ENCODE measurements at places on chromosomes 2 and 18.
A peak's percentile ranks its signal among the peaks of the same experiment; 100 is the strongest.

- H3K4me3 ChIP-seq, result no peak overlapping the region
- no peaks in the 10 kb centered on the region for H3K4me1 ChIP-seq
- no peak overlapping the region for H3K27ac ChIP-seq
- DNase-seq, result no peak
Measured at GRCh38 chr18:73756256-73757091, 391.2 kb downstream of the FBXO15 start.

DNA sequence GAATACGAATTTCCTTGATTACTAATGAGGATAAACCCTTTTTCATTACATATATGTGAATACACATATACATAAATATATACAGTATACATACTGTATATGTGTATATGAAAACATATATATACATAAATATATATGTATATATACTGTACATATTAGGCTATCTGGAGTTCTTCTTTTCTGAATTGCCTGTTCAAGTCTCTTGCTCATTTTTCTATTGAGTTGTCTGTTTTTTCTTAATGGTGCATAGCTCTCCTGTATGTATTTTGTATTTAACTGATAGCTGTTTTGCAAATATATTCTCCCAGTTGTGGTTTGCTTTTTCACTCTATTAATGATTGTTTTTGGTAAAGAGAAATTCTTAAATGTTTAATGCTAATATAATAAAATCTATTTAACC lies 8.9 kb upstream of the GCFC2 start:
- peaks cover 2% of the 10 kb centered on the region for H3K36me3 ChIP-seq
- no peak for DNase-seq
- H3K27ac ChIP-seq, result no peak overlapping the region
- H3K4me1 ChIP-seq, result no peaks in the 10 kb centered on the region
- peaks cover 8% of the 10 kb centered on the region for H3K27me3 ChIP-seq

DNA sequence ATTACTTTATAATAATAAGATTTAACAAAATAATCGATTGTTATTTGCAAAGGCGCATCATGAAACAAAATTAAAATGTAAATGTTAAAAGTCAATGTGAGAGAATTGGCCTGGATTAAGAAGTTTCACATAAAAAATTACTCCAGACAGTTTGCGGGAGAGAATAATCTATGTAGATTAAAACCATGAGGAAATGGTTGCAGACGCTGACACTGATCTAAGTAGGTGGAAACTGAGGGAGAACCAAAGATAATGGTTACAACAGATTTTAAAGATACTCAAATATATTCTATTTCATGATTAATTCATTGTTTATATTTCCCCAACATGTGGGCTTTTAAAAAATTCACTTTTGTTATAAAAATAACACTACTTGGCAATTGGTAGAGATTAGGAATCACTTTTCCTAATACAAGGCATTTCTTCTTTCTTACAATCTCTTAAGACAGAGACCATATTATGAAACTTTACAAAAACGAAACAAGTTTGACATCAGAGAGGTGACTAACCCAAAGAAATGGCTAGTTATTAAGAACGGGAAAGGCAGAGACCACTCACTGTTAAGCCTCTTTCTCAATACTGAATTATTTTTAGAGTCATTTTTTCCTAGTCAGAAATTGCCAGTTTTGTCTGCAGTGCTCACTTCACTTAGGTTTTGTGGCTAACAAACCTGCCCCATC lies 1.6 kb downstream of the KANSL1L start:
- no peaks in the 10 kb centered on the region for H3K36me3 ChIP-seq
- peaks cover 9% of the 10 kb centered on the region for H3K4me1 ChIP-seq
- peak overlapping the region; percentile 95 for H3K4me3 ChIP-seq
- DNase-seq, result no peak

GRCh38 chr2:40072442-40073232 lies 293.6 kb upstream of the THUMPD2 start:
- peaks cover 2% of the 10 kb centered on the region for H3K27me3 ChIP-seq
- H3K27ac ChIP-seq, result no peak overlapping the region
- H3K4me3 ChIP-seq, result no peak overlapping the region
- no peak for DNase-seq
- no peaks in the 10 kb centered on the region for H3K4me1 ChIP-seq

DNA sequence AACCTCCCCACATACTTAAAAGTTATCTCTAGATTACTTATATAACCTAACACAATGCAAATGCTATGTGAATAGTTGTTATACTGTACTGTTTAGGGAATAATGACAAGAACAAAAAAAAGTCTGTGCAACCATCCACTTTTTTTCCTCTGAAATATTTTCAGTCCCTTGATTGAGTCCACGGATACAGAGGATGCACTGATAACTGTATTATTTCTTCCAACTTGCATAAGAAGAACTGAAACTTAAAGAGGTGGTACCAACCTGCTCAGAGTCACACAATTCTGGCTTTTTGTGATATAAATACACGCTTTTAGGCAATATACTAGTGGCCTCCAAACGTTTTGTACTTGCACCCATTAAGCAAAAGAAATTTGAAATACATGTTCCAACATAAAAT lies 1.4 kb downstream of the SMC6 start:
- no peak for DNase-seq
- H3K36me3 ChIP-seq, result peaks cover 1% of the 10 kb centered on the region
- peak overlapping the region; percentile 94 for H3K27ac ChIP-seq
- H3K27me3 ChIP-seq, result no peaks in the 10 kb centered on the region
- H3K4me3 ChIP-seq, result peak overlapping the region; percentile 90

DNA sequence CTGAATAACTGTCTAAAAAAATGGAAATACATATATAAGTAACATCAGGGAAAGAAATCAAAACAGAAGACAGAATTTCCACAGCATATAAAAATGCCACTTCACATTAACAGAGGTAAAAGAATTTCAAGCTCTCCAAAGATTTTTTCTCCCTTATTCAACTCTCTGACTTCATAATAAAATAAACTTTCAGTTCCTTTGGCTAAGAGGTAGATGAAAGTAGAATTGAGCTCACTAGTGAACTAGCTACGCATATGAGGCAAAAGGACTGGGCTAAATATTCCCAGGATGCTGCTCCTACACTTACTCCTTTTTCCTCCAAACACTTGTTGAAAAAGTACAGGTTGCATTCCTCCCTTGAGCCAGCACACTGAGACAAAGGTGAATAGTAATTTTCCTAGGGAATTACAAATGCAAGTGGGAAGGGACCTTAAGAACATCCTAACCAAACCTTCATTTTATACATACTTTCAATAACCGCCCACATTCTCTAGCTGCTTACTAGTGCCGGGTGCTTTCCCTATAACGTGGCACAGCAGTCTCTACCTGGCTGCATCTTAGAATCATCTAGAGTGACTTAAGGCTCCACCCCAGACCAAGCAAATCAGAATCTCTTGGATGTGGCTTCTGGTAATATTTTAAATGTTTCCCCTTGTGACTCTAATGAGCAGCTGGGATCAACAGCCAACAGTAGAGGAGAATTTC lies 136.6 kb downstream of the MTCL1 start:
- peaks cover 3% of the 10 kb centered on the region for H3K36me3 ChIP-seq
- no peak overlapping the region for H3K27ac ChIP-seq
- H3K4me1 ChIP-seq, result no peaks in the 10 kb centered on the region
- DNase-seq, result no peak
- H3K27me3 ChIP-seq, result peaks cover 2% of the 10 kb centered on the region

DNA sequence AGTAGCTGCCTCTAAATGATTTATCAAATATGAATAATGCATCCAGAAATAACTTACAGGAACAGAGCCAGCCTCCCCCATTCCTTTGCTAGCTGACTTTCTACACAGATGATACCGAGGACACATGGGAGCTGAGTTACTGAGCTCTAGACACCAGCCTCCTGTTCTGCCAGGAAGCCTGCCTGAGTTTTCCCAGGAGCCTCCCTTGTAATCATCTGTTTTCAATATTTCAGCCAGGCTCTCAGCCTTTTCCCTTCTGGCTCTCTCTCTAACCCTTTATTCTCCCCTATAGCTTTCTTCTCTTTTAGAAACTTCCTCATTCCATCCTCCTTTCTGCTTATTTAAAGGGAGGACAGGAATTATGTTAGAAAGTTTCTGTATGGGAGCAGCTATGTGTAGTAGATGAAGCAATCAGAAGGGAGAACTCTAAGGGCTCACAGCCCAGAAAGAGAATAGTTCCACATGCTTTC lies 911.6 kb downstream of the TDRD15 start:
- H3K27ac ChIP-seq, result no peak overlapping the region
- H3K4me3 ChIP-seq, result no peak overlapping the region
- no peaks in the 10 kb centered on the region for H3K4me1 ChIP-seq
- no peak for DNase-seq
- no peaks in the 10 kb centered on the region for H3K27me3 ChIP-seq

GRCh38 chr2:70937866-70938585 lies 2.3 kb downstream of the ATP6V1B1 start:
- peaks cover 7% of the 10 kb centered on the region for H3K27me3 ChIP-seq
- no peak overlapping the region for H3K27ac ChIP-seq
- H3K4me1 ChIP-seq, result no peaks in the 10 kb centered on the region
- no peak for DNase-seq

DNA sequence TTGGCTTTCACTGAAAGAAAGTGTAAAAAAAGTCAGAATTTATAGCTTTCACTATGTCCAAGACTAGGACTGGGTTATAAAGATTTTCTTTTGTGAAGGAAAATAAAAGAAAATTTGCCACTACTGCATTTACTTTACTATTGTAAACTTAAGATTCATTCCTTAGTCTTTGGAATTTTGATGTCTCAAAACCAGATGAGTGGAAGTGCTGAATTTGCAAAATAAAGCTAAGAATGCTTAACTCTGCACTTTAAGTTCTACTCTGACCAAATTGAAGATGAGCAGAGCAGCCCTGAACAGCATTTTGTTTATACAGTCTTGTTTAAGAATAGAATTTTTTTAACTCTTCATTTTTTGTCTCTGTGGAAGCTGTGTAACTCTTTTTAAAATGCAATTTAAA lies 102.4 kb downstream of the ICA1L start:
- H3K27me3 ChIP-seq, result no peaks in the 10 kb centered on the region
- peak overlapping the region; percentile 55 for H3K27ac ChIP-seq
- H3K4me1 ChIP-seq, result peaks cover 3% of the 10 kb centered on the region
- H3K36me3 ChIP-seq, result peaks cover 26% of the 10 kb centered on the region

- peak overlapping the region; percentile 85 for H3K27ac ChIP-seq
- H3K36me3 ChIP-seq, result no peaks in the 10 kb centered on the region
- no peak for DNase-seq
- peaks cover 77% of the 10 kb centered on the region for H3K4me1 ChIP-seq
- H3K4me3 ChIP-seq, result peak overlapping the region; percentile 33
- no peaks in the 10 kb centered on the region for H3K27me3 ChIP-seq
Measured at GRCh38 chr2:127637725-127638252, 8.2 kb upstream of the GPR17 start.

GRCh38 chr18:28793901-28794300 lies 617.0 kb upstream of the CDH2 start:
- H3K4me3 ChIP-seq, result no peak overlapping the region
- no peak for DNase-seq
- no peaks in the 10 kb centered on the region for H3K4me1 ChIP-seq
- H3K27me3 ChIP-seq, result no peaks in the 10 kb centered on the region

- H3K27ac ChIP-seq, result no peak overlapping the region
- no peak for DNase-seq
- peaks cover 25% of the 10 kb centered on the region for H3K27me3 ChIP-seq
- H3K4me1 ChIP-seq, result peaks cover 4% of the 10 kb centered on the region
- H3K4me3 ChIP-seq, result no peak overlapping the region
Measured at GRCh38 chr2:11017921-11018320, 106.2 kb downstream of the KCNF1 start.

GRCh38 chr2:69773206-69773605 lies 31.3 kb downstream of the ANXA4 start:
- peaks cover 38% of the 10 kb centered on the region for H3K4me1 ChIP-seq
- no peak for DNase-seq
- no peak overlapping the region for H3K4me3 ChIP-seq
- no peaks in the 10 kb centered on the region for H3K36me3 ChIP-seq
- H3K27ac ChIP-seq, result no peak overlapping the region

GRCh38 chr2:68739595-68740399 lies 5.2 kb downstream of the ARHGAP25 start:
- no peak overlapping the region for H3K27ac ChIP-seq
- DNase-seq, result no peak
- peaks cover 6% of the 10 kb centered on the region for H3K36me3 ChIP-seq
- no peaks in the 10 kb centered on the region for H3K27me3 ChIP-seq
- peaks cover 60% of the 10 kb centered on the region for H3K4me1 ChIP-seq

- DNase-seq, result no peak
- H3K4me1 ChIP-seq, result no peaks in the 10 kb centered on the region
- no peaks in the 10 kb centered on the region for H3K27me3 ChIP-seq
- H3K27ac ChIP-seq, result no peak overlapping the region
- no peak overlapping the region for H3K4me3 ChIP-seq
Measured at GRCh38 chr2:138960191-138960590, 180.0 kb upstream of the NXPH2 start.

DNA sequence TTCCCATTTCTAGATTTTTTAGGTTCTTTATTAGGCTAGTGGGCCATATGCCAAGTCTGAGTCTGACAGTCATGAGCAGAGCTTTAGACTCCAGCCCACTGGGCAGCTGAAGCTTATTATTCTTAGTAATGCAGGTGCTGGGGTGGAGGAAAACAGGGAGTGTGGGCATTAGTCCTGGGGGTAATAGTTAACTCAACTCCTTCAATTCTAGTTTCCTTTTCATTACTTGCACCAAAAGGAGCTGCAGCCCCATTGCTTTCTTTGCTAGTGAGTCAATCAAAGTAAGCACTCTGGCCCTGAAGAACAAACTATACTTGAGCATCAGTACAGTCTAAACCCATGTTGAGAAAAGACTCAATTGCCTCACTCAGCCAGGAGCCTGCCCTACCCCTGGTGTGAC lies 35.5 kb downstream of the ICOS start:
- no peaks in the 10 kb centered on the region for H3K4me1 ChIP-seq
- peaks cover 9% of the 10 kb centered on the region for H3K27me3 ChIP-seq
- H3K36me3 ChIP-seq, result no peaks in the 10 kb centered on the region
- H3K4me3 ChIP-seq, result no peak overlapping the region
- DNase-seq, result no peak

- no peak for DNase-seq
- no peak overlapping the region for H3K27ac ChIP-seq
- no peak overlapping the region for H3K4me3 ChIP-seq
- no peaks in the 10 kb centered on the region for H3K36me3 ChIP-seq
Measured at GRCh38 chr2:3631851-3632659, 25.9 kb upstream of the ALLC start.

GRCh38 chr18:77114415-77115191 lies 18.0 kb downstream of the MBP start:
- no peak overlapping the region for H3K27ac ChIP-seq
- H3K4me3 ChIP-seq, result no peak overlapping the region
- no peaks in the 10 kb centered on the region for H3K27me3 ChIP-seq
- no peak for DNase-seq
- peaks cover 24% of the 10 kb centered on the region for H3K4me1 ChIP-seq
- peaks cover 19% of the 10 kb centered on the region for H3K36me3 ChIP-seq

- H3K27me3 ChIP-seq, result peaks cover 24% of the 10 kb centered on the region
- H3K4me1 ChIP-seq, result no peaks in the 10 kb centered on the region
- no peak overlapping the region for H3K27ac ChIP-seq
- no peak for DNase-seq
- H3K4me3 ChIP-seq, result no peak overlapping the region
Measured at GRCh38 chr18:26561769-26562168, 13.4 kb upstream of the KCTD1 start.

DNA sequence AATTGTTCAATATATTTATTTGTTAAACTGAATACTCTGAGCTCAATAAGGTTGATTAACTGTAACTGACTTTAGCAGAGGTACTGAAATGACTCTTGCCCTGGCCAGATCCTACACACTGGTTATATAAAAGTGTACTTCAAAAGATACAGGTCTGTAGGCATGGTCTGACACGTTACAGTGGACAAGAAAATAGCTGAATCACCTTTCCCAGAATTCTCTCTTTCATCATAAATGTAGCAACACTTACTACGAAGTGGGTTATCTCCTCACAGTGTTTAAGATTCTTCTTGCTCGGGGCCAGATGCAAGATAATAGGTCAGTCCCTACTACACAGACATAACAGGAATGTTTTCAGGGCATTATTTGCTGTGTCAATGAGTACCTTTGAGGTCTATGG lies 107.0 kb upstream of the ZC3H15 start:
- H3K4me1 ChIP-seq, result no peaks in the 10 kb centered on the region
- H3K36me3 ChIP-seq, result peaks cover 40% of the 10 kb centered on the region
- no peak for DNase-seq
- H3K27ac ChIP-seq, result no peak overlapping the region

Measured in memory B cell (primary cell).